MCF 10A (cell line): ENCODE measurements at places on chromosomes 2 and 18. TPM values are rescaled to one million over a fixed set of nuclear protein-coding genes. Genes with fewer than 3 reads are reported as not detected.

Gene CLEC4F
- not detected in 2 replicates for total RNA-seq

Gene COL6A3
- total RNA-seq = 0.19 and 0.61 TPM in 2 replicates

Gene FEV
- not detected in 2 replicates for total RNA-seq

- DNase-seq = no peak
- no peaks in the 10 kb centered on the region for H3K4me1 ChIP-seq
- no peak overlapping the region for H3K4me3 ChIP-seq
- no peaks in the 10 kb centered on the region for H3K27me3 ChIP-seq
- H3K27ac ChIP-seq = no peak overlapping the region
These were observed 66.2 kb upstream of the DLX2 start for GRCh38 chr2:172168917-172169346.

DNA sequence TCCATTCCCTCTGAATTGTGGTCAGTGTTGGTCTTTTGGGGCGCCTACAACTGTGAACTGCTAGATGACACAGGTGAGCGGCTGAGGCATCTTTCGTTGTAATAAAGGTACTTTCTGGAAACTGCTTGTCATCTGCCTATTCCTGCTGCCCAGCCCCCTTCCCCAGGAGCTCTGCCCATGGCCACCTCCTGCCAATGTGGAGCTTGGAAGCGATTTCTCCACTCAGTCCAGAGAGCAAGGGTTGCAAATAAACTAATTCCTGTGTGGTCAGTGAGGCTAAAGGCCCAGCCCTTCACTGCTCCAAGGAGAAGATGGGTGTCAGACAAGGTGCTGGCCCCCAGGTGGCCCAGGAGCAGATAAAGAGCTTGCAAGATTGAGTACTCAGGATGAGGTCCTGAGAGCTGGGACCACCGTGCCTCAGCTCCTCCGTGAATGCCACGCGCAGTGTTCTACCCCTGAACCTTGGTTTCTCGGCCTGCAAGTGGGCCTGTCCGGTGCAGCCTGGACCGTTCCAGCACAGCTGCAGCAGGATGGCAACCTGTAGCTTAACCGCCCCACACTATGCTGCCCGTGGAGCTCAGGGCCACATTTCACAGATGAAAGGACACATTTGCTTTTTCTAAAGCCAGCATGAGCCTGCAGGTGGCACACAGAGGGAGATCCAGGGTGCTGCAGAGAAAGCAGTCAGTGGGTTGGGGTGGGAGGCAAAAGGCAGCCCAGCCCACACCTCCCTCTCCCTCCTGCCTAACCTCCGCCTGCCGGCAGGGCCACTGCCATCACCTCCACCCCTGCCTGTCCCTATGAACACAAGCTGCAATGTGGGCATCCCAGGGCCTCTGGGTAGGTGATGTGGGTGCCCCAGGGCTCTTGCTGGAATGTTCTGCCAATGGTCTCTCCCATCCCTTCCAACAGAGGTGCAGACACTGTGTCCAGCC is 78.7 kb upstream of the OTOF start:
- H3K4me1 ChIP-seq = no peaks in the 10 kb centered on the region
- peaks cover 92% of the 10 kb centered on the region for H3K27me3 ChIP-seq
- no peak overlapping the region for H3K4me3 ChIP-seq
- H3K27ac ChIP-seq = no peak overlapping the region
- no peak for DNase-seq
- H3K36me3 ChIP-seq = no peaks in the 10 kb centered on the region

DNA sequence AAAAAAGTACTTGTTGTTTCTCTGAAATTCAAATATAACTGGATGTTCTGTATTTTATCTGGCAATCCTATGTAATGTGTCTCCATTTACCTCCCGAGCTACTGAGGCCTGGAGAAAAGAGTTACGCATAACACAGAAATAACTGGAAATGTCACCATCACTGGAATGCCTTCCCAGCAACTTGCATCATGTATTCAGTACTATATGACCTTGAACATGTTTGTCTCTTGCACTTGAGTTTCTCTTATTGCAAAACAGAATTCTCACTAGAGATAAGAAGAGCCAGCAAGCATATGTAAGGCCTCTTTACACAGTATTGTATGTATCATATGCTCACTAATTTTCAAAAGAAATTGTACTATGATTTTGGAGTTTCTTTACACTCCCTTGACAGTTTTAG is 99.6 kb upstream of the CTAGE1 start:
- no peaks in the 10 kb centered on the region for H3K4me1 ChIP-seq
- H3K27me3 ChIP-seq = no peaks in the 10 kb centered on the region
- no peak overlapping the region for H3K27ac ChIP-seq
- no peaks in the 10 kb centered on the region for H3K36me3 ChIP-seq
- no peak for DNase-seq

DNA sequence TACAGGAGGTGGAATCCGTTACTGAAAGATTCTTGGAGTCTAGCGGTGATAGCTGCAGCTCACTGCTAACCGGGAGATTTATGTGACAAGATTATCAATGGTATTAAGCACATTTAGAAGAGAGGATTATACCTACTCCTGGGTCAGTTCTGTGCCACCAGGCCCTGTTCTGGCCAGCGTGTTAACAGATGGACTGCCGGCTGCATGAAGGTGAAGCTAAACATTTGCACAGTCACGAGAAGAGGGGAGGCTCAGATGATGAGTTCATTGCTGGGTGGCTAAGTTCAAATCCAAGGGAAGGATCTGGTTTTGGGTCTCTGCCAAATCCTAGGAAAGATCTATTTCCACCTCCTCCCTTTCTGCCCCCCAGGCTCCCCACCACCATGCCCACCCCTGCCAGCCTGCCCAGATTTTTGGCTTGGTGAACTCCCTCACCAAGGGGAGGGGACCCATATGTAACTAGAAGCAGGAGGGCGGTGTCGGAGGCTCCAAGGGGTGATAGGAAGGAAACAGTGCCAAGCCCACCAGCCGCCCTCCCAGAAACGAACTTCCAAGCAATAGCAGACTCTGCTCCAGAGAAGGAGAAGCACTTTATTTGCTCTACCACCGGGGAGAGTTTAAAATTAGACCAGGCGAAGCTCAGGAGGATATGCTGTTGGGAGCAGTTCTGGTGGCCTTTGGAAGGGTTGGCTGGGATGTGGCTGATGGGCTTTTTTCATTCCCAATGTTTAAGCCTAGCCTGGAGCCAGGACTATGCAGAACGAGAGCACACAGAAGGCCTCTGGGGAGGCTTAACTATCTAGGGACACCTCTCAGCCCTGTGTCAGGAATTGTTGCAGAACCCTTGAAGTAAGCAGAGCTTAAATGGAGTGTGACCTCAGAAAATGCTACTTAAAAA is 200.5 kb downstream of the KLHL29 start:
- H3K27ac ChIP-seq = no peak overlapping the region
- H3K4me3 ChIP-seq = no peak overlapping the region
- H3K27me3 ChIP-seq = no peaks in the 10 kb centered on the region
- H3K4me1 ChIP-seq = no peaks in the 10 kb centered on the region

- H3K27me3 ChIP-seq = no peaks in the 10 kb centered on the region
- no peak overlapping the region for H3K4me3 ChIP-seq
- no peak for DNase-seq
- H3K27ac ChIP-seq = no peak overlapping the region
These were observed 17.3 kb downstream of the MEIS1 start for GRCh38 chr2:66452214-66452613.

DNA sequence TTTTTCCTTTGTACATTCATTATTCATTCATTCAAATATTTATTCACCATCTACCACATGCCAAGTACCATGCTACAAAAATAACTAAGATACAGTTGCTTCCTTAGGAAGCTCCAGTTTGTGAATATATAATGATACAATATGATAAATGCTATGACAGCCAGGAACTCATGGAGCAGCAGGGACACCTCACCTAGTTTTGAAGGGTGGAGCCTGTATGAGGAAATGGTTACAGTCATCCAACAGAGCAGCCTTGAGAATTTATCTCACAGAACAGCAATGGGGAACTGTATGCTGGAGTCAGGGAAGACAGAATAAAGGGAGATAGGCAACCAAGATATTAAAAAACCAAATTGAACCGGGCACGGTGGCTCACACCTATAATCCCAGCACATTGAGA is 124.0 kb downstream of the OSBPL1A start:
- no peaks in the 10 kb centered on the region for H3K27me3 ChIP-seq
- no peak overlapping the region for H3K27ac ChIP-seq
- H3K4me1 ChIP-seq = peaks cover 22% of the 10 kb centered on the region
- H3K4me3 ChIP-seq = no peak overlapping the region
- no peaks in the 10 kb centered on the region for H3K36me3 ChIP-seq

GRCh38 chr18:3230401-3231334 is 10.9 kb upstream of the MYOM1 start:
- peak; percentile 59 for DNase-seq
- no peak overlapping the region for H3K4me3 ChIP-seq
- H3K36me3 ChIP-seq = peaks cover 6% of the 10 kb centered on the region
- no peaks in the 10 kb centered on the region for H3K4me1 ChIP-seq

DNA sequence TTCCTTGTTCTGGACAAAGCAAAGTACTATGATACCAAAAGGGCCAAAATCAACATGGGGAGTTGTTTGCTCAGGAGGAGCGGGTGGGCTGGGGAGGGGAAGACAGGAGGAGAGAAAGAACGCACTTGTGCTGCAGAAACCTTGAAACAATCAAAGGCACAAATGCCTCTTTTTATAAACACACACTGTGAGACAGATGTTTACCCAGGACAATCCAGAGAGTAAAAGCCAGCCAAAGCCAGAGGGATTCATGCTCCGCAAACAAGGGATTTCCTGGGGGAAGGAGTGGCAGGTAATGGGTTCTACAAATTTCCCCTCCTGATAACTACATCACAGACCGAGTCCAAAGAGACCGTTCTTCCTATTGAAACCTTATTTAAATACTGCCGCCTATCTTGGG is 323.5 kb upstream of the SKOR2 start:
- H3K36me3 ChIP-seq = no peaks in the 10 kb centered on the region
- H3K4me3 ChIP-seq = no peak overlapping the region
- peaks cover 18% of the 10 kb centered on the region for H3K27me3 ChIP-seq
- no peak for DNase-seq
- H3K27ac ChIP-seq = no peak overlapping the region
- no peaks in the 10 kb centered on the region for H3K4me1 ChIP-seq
